NCI-H1417 treated with DMSO at 0.1 percent for 48 hours (cell line): ENCODE measurements at places on chromosomes 3 and 15.

DNA sequence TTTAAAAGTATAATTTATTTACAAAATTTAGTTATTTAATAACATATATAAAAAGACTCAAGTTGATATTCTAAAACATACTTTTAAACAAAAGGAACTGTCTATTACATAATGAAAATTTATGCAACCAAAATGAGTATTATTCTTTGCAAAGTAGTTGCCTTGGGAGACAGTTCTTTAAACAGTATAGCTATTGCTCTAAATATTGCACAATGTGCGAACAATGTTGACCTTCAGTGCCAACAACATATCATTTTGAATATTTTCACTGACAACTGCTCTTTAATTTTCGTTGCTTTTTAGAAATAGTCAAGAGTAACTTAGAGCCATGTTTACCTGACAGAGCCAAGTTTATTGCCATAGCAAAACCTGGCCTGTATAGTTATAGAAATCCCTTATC lies 124.9 kb downstream of the ZBTB20 start:
- DNase-seq: no peak

- DNase-seq: no peak
Observed at GRCh38 chr3:170717410-170718402, 131.8 kb upstream of the SLC7A14 start.

DNA sequence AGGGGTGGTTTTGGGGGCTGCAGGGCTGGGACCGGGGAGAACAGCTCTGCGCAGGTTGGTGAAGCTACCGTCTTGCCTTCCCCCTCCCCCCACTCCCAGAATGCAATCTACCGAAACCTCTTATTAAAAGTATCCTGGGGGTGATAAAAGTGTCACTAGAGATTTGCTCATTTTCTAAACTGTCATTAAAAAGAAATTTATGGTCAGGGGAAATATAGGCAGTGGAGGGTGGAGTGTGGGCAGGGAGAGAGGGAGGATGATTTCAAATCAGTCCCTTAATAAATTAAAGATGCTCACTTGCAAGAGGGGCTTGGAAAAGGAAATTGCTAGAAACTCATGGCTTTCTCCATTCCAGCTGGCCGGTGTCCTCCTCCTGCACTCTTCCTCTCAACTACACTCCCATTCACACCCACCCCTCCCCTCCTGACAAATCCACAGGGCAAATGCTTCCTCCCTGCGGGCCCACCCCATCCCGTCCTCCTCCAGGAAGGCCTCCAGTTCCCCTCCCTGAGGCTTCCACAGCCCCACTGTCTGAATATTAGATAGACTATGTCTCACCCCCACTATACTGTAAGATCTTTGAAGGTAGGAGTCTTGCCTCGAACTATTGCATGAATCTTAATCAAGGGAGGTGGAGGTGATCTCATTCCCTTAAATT lies 83.9 kb downstream of the TLE3 start:
- peak; percentile 64 for DNase-seq

GRCh38 chr3:72473156-72473555 lies 375.1 kb downstream of the SHQ1 start:
- no peak for DNase-seq

GRCh38 chr3:121581691-121582090 lies 11.5 kb upstream of the FBXO40 start:
- no peak for DNase-seq

DNA sequence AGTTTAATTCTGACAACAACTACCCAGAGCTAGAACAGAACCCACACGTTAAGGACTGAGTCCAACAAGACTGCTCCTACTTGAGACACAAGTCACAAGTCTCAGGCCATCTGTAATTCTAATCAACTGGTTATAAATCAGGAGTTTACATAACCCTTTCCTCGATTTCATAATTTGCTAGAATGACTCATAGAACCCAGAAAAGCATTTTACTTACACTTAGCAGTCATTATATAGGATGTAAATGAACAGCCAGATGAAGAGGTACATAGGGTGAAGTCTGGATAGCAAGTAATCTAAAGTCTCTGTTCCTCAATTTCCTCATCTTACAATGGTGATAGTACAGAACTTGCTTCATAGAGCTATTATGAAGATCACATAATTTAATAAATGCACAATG lies 1018.2 kb downstream of the DIPK2A start:
- DNase-seq: no peak

DNA sequence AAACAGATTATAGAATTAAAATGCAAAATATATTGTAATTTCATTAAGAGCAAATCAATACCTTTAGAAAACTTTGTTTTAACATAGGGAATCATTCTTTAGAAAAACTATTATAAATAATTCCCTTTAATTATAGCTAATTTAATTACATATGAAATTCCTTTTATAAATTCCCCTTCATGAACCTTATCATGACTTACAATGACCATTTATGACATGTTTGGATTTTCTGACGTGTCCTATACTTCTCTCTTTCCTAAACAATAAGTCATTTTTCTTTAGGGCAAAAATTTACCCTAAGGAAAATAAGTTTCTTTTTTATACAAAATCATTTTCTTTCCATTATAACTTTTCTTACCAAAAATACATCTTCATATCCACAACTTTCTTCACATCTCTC lies 37.8 kb downstream of the PRR20G start:
- no peak for DNase-seq

DNA sequence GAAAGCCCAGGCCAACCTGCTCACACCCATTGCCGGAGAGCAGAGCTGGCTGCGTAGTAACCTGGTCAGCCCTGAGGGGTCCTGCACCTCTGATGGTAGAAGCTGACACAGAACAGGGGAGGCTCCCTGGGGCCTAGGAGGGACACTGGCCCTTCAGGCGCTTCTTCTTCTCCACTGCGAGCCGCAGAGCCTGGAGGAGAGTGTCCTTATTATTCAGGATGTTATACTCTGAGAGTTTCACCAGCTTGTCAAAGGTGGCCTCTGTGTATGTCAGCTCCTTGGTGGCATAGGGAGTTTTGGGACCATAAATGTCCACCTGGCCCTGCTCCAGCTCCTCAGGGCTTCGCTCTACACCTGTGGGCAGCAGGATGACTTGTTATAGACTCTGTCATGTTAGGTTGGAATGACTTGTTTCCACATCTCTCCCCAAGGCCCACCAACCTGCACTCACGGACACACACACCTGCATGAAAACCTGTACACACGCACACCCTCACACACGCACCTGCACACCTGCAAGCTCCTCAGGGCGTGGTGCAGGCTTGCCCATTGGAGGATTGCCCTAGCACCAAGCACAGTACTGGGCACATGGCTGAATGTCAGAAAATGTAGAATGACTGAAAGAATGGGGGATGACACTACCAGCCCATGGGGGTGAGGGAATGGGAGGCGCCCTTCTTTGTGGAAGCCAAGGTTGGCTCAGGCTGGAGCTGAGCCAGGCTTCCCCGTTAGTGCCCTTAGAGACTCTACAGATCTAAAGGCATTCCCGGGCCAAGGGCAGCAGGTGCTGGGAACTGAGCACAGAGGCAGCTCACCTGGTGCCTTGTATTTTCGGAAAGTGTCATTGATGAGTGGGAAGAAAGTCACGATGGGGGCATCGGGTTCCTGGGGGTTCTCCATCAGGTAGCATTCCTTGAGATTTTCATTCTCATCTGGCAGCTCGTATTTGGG lies 11.5 kb upstream of the EHD4 start:
- DNase-seq: no peak

- no peak for DNase-seq
Observed at GRCh38 chr3:141939759-141940158, 63.3 kb downstream of the ATP1B3 start.

DNA sequence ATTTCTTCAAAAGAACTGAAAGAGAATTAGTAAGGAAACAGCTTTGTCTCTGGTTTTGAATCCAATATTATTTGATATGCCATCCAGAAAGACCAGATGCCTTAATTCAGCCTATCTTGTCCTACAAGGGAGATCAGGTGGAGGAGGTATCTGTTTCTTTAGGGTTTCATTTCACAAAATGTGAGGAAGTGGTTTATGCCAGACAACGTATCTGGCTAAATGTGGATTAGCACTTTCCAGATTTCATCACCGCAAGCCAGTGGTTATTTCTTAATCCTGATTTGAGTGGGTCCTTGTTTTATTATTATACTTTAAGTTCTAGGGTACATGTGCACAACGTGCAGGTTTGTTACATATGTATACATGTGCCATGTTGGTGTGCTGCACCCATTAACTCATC lies 271.1 kb downstream of the EBLN2 start:
- no peak for DNase-seq

- DNase-seq: no peak
Observed at GRCh38 chr3:52872245-52872644, 25.1 kb downstream of the STIMATE start.

GRCh38 chr3:11570789-11571495 lies 72.8 kb downstream of the VGLL4 start:
- DNase-seq: no peak

DNA sequence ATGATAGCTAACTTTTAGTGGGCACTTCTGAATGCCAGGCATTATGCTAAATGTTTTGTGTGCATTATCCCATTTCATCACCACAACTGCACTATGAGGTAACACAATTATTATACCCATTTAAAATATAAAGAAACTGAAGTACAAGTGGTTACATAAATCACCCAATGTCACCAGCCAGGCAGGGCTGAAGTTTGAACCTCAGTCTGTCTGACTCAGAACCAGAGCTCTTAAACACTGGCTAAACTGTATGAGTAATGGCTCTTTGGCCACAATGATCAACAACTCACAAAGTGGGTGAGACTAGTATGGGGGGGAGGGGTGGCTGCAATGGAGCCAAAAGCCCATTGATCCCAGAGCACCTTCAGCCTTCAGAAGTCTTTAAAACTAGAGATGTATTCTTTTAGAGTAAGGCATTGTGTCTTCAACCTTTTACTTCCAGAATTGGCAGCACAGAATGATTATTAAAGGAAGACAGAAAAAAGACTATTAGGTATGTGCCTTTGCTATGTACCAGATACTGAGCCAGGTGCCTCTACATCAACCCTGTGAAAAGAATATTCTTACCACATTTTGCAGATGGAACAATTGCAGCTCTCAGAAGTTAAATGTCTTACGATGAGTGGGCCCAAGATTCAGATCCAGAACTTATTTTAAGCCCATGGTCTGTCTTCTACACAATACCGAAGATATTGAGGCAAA lies 166.9 kb downstream of the UACA start:
- no peak for DNase-seq

GRCh38 chr3:128882719-128883118 lies 3.3 kb downstream of the ACAD9 start:
- DNase-seq: no peak

GRCh38 chr3:191005790-191006189 lies 143.3 kb upstream of the GMNC start:
- no peak for DNase-seq

DNA sequence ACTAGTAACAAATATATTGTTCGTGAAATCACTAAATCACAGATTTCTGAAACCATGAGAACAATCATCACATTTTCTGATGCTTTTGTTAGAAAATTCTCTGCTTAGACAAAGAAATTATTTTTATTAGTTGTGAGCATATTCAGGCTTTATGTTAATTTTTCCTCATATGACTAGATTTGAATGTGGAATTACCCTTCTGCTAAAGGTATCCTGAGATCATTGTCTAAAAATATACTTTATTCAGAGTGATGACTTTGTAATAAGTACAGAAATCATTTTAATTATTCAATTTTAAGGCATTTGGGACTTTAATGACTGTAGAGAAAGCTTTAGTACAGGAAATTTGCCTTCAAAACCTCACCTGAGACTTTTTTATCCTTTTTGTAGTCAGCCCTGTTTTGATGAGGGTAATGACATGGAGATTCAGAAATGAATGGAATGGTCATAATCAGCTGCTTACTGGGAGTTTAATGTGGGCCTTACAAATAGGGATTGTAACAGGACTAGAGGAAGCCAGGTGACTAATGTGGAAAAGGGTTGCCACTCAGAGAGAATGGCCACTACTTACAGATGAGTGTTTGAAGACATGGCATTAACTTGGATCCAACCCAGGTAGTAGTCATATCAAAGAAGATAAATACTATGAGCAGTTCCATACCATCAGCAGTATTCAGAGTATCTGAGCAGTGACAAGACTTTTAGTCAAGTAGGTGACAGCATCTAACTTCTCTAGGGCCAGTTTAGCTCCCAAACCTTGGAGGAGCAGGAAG lies 148.3 kb downstream of the MBNL1 start:
- DNase-seq: no peak

GRCh38 chr3:50436114-50436674 lies 67.2 kb downstream of the CACNA2D2 start:
- no peak for DNase-seq
